ENCODE measurements at places on chromosomes 7 and 10.

DNA sequence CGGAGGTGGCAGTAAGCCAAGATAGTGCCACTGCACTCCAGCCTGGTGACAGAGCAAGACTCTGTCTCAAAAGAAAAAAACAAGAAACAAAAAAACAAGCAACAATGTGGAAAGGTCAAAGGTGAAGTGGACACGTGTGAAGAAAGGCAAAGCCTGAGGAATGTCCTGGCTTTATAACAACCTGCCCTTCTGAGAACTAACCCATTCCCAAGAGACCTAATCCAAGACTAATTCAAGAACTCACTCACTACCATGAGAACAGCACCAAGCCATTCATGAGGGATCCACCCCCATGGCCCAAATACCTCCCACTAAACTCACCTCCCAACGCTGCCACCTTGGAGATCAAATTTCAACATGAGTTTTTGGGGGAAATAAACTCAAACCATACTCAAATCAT, 47.5 kb upstream of the KIF5B start:
- no peak for DNase-seq

- DNase-seq = no peak
Observed at GRCh38 chr7:5597772-5598171, 174.1 kb upstream of the TNRC18 start.

GRCh38 chr10:24385776-24386175, 176.8 kb downstream of the KIAA1217 start:
- DNase-seq = no peak

GRCh38 chr10:132841615-132841975, 55.6 kb upstream of the NKX6-2 start:
- no peak for DNase-seq

DNA sequence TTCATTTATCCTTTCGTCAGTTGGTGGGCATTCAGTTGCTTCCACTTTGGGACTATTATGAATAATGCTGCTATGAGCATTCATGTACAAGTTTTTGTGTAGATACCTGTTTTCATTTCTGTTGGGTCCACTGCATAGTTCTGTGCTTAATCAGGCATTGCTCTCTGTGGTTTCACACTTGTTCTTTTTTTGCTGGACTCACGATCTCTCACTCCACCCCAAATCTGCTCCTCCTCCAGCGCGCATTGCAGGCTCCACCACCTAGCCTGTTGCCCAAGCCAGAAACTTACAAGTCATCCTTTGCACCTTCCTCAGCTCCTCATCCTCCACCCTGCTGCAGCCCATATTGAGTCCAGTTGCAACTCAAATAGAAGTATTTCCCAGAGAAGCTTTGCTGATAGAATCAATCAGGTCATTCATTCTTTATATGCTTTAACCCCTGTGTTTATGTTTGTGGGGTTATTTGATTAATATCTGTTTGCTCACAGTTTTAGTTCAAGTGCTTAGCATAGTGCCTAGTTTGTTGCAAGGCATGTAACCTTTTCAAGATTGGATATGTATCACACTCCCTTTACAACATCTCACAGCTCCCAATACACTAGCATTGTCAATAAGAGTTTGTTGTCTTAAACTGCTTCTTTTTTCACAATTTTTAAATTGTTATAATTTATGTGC, 16.6 kb upstream of the AFAP1L2 start:
- no peak for DNase-seq

DNA sequence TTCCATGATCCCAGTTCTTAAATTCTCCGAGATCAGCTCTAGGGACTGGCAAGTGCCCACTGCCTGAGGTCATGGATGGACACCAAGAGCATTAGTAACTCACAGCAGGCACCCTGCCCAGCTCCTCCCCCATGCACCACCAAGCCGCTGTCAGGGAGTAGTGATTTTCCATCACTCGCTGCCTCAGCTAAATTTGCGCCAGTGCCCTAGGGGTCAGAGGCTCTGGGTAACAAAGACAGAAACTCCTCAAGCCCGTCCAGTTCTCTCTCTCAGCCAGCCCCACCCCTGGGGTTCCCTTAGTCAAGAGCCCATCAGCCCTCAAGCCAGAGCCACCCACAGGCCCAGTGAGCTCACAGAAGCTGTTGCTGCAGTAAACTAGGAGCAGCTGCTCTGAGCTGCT, 30.0 kb downstream of the PAX2 start:
- no peak for DNase-seq

All from activated CD4-positive, alpha-beta T cell treated with anti-CD3 and anti-CD28 coated beads for 4 hours (primary cell).